ENCODE measurements at places on chromosomes 11 and 22. TPM values are rescaled to one million over a fixed set of nuclear protein-coding genes. Genes with fewer than 3 reads are reported as not detected.

DCHS1 gene
- 43.4 TPM for total RNA-seq

TEX54 gene
- total RNA-seq: not detected

STX5 gene
- total RNA-seq: 42.2 TPM

OR4A16 gene
- total RNA-seq: not detected

BAD gene
- total RNA-seq: 49.3 TPM

LYVE1 gene
- total RNA-seq: 83.4 TPM

GRM5 gene
- not detected for total RNA-seq

GLYAT gene
- total RNA-seq: not detected

MED19 gene
- total RNA-seq: 11.0 TPM

ADAMTS8 gene
- total RNA-seq: 0.74 TPM

TENM4 gene
- 0.66 TPM for total RNA-seq

MYOD1 gene
- not detected for total RNA-seq

ARRB1 gene
- total RNA-seq: 121 TPM

MPZL2 gene
- 9.7 TPM for total RNA-seq

SCGB1A1 gene
- not detected for total RNA-seq

NDUFA6 gene
- total RNA-seq: 36.8 TPM

CABP4 gene
- 27.3 TPM for total RNA-seq

APOL6 gene
- total RNA-seq: 45.8 TPM

ELFN2 gene
- total RNA-seq: 0.07 TPM

C11orf91 gene
- 0.85 TPM for total RNA-seq

TRIM51 gene
- not detected for total RNA-seq
